ENCODE measurements at places on chromosomes 1 and 21.

- DNase-seq: no peak
Observed at GRCh38 chr1:181036107-181036836, 2.5 kb downstream of the MR1 start.

- no peak for DNase-seq
Observed at GRCh38 chr1:32876341-32877210, 5.9 kb upstream of the FNDC5 start.

GRCh38 chr21:42361286-42361685 lies 5.0 kb downstream of the TFF1 start:
- DNase-seq: no peak

- DNase-seq: no peak
Observed at GRCh38 chr21:45071078-45071873, 3.1 kb upstream of the ADARB1 start.

DNA sequence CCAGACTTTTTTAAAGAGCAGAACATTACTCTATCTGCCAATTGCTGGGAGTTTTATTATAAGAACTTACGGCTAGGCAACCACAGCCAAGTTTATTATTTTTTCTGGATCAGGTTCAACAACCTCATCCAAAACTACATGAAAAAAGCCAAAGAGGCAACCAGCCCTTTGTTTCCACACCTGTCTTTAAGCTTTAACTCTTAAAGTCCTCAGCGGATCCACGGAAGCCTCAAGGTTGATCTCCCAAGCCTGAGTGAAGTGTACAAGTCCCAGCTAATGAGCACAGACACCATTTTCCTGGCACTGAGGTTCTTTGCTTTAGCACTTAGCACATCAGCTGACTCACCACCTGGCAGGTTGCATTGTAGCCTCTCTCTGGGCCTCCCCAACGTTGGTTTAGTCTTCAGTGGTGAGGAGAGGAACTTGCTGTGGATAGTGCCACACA lies 143.1 kb downstream of the TGFBR3 start:
- DNase-seq: no peak

GRCh38 chr1:150516616-150517015 lies 1.1 kb downstream of the FALEC start:
- DNase-seq: no peak

DNA sequence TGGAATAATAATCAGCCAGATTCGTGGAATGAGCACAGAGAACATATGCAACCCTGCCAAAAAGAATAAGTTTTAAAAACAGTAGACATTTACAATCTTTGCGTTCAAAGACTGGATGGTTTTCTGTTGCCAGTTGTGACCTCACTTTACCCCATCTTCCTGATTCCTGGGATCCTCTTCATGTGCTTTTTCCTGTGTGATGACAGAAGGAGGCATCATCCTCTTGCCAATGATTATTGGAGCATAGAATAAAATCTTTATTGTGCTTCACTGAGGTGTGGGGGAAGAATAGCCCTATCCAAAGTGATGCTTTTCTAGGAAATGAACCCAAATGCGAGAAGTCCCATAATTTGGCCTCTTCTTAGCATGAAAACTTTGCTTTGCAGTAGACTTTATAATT lies 15.0 kb upstream of the BARHL2 start:
- DNase-seq: no peak

DNA sequence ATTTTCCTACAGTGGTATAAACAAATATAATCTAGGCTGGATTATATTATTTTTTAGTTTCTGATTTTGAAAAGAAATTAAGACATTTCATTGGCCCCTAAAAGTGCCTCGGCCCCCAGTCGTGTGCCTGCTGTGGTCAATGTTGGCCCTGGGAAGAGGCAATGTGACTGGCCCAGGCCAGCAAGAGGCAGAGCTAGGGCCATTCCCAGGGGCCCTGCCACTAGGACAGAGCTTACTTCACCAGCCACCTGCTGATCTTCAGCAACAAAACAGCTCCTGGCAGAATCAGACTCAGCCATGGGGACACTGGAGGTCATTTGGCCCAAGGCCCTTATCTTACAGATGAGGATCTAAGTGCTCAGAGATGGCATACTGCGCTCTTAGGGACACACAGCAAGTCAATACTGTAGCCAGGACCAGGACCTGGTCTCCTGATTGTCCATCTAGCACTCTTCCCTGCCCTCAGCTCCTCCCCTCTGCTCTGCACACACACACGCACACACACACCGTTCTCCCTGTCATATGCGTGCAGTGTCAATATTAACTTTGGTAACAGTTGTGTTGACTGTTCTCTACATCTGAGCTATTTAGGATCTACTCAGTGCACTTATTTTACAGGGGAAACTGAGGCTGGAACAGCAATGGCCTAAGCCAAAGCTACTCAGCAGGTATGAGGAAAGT lies 16.6 kb upstream of the KLHDC7A start:
- DNase-seq: no peak

GRCh38 chr1:9577423-9577822 lies 11.3 kb upstream of the TMEM201 start:
- DNase-seq: no peak

DNA sequence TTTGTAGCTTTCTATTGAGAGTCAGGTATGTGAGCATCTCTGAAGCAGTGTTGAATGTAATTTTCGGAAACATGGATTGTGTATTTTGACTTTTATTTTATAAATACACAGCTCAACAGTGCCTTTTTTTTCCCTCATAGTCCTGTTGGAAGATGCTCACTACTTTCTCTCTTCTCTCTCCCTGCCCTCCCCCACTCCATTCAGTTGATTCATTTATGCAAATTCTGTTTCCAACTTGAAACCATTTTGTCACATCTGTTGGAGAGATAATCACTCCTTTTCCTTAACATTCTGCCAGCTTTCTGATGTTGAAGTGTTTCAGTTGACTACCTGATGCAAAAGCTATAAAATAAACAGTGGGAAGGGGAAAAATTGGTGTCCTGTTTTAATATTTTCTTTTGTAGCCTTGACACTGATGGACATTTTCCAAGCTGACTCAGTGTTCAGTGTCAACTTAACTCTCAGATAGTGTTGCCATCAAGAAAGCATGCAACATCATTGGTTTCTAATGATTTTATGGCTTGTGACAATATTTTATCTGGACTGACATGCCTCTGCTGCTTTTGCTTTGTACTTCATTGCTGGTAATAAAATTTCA lies 194.5 kb downstream of the HS2ST1 start:
- DNase-seq: no peak

DNA sequence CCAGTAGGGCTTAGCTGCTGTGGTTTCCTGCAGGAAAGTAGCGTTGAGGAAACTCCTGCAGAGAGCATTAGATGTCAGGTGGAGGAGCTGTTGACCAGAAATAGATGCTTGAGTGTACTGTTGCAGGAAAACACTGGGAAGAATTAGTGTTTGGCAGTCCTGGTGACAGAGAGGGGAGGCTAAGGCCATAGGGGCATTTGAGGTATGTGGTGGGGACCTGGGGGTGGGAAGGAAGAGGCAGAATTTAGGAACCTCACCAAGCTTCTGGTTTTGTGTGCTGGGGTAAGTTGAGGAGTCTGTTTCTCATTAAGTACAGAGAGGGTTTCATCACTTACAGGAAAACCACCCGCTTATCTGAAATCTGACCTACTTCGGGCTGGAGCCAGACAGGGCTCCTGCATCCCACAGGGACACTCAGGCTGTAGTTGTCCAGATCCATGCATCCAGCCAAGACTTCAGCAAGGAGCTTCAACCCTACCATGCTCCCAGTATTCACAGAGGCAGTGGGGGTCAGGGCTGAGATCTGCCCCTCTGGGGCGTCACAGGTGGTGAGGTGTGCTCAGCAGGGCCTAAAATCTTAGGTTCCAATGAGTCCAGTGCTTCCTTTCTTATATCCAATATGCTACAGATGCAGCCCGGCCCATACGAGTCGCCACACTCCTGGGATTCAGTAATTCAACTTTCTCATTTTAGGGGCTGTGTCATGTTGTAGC lies 15.1 kb downstream of the SH2D2A start:
- DNase-seq: no peak

DNA sequence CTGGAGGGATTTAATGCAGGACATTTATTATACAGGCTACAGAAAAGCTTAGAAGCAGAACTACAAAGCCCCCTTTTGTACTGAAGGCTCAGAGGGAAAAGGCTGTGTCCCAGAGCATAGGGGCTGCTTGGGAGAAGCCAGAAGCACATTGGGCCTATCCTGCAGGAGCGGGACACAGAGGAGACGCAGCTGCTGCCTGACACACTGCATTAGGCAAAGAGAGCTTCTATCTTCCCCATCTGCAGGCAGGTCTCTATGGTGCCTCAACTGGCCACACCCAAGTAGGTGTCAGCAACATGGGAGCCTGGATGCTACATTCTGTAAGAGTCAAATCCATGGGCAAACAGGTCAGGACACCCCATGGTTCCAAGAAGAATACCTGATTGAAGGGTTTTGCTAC lies 595.9 kb downstream of the AJAP1 start:
- DNase-seq: no peak

DNA sequence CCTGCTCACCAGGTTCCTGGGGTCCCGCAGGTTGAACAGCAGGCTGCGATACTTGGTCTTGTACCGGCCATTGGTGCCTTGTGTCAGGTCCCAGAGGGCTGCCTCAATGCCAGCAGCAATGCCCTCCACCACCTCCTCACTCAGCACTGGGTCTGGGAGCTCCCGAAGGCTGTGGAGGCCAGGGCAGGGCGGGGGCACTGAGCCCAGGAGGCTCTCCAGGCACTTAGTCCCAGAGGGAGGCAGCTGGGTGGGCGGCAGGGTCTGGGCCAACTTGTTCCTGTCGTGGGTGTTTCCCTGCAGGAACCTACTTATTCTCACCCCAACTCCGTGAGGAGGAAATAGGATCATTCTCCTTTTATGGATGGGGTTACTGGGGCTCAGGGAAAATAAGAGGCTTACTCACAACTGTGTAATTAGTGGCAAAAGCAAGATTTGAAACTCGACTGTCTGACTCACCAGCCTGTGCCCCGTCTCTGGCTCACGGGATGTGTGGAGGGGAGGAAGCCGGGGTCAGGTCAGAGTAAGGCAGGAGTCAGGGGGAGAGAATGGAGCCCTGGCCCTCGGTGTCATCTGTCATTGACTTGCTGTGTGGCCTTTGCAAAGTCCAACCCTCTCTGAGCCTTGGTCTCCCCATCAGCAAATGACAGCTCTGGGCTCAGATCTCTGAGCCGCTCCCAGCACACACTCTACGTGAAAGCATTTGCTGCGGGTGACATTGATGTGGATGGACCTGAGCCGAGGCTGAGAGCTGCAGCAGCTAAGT lies 17.2 kb downstream of the SPOCD1 start:
- DNase-seq: peak; percentile 85

- DNase-seq: no peak
Observed at GRCh38 chr1:62212411-62212810, 17.8 kb downstream of the L1TD1 start.

- DNase-seq: no peak
Observed at GRCh38 chr1:2135941-2136340, 58.6 kb downstream of the FAAP20 start.

- DNase-seq: no peak
Observed at GRCh38 chr1:209936125-209936524, 1.9 kb upstream of the SYT14 start.

- DNase-seq: peak; percentile 37
Observed at GRCh38 chr1:77900687-77901293, 12.4 kb downstream of the NEXN start.

DNA sequence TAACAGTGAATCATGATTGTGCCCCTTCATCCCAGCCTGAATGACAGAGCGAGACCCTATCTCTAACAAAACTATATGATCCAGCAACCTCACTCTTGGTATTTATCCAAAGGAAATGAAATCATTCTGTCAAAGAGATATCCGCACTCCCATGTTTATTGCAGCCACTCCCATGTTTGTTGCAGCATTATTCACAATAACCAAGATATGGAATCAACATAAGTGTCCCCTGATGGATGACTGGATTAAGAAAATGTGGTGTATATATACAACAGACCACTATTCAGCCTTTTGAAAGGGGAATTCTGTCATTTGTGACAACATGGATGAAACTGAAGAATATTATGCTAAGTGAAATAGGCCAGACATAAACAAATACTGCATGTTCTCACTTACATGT lies 44.4 kb downstream of the TRMT1L start:
- no peak for DNase-seq

GRCh38 chr1:153478047-153478691 lies 17.7 kb upstream of the S100A7 start:
- no peak for DNase-seq

DNA sequence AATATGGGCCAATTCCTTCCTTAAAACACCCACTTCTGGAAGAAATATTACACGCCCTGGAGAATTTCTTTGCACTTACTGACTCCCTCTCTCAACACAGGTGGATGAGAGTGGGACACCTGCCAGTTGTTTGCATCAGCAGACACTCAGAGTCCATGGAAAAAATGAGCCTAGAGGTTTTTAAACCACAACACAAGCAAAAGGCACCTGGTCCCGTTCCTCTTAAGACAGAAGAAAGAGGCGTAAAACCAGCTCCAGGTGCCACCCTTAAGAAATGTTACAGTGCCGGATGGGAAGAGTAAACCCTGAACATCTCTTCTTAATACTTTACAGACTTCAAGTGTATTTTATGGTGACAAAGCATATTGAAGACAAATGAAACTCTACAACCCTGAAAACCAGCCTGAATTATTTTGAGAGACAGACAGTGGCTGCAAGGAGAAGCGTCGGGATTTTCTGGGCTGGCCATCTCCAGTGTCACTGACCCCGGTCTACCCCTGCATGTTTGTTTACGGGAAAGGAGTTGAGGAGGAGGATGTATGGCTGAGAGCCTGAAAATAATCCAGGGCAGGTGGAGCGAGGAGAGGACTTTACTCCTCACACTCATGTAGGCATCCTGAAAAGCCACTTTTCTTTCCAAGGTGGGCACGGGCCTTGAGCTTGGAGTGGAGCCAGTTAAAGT lies 7.8 kb upstream of the RIPK4 start:
- no peak for DNase-seq

DNA sequence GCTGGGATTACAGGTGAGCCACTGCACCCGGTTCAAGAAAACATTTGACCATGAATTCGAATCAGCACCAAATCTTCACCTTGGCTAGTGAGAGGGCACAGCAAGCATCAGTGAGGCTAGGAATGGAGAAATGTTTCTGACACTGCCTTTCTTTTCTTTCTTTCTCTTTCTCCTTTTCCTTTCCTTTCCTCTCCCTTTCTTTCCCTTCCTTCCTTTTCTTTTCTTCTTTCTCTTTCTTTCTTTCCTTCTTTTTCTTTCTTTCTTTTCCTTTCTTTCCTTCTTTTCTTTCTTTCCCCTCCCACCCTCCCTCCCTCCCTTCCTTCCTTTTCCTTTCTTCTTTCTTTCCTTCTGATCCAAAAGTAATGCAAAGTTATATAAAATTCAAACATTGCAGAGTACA lies 40.9 kb downstream of the GFI1 start:
- no peak for DNase-seq

GRCh38 chr1:171841931-171842761 lies 848 bp downstream of the DNM3 start:
- DNase-seq: no peak

- DNase-seq: no peak
Observed at GRCh38 chr1:202167708-202168415, 7.5 kb upstream of the PTPN7 start.

GRCh38 chr1:32361674-32362473 lies 411 bp downstream of the FAM229A start:
- no peak for DNase-seq

DNA sequence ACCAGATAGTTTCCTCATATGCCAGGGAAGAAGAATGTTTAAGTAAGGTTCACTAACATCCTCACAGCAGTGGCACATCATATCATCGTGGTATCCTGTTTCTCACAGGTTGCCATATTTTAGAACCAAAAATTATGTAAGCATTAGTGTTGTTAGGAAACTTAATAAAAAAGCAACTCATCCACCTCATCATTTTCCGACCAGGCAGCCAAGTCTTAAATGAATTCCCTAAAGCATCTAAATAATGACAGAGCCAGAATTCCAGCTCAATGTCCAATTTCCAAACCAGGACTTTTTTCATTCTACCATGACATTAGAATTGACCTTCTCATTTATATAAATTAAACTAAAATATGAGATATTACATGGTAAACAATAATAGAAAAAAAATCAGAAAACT lies 272.7 kb downstream of the NTNG1 start:
- no peak for DNase-seq

All from retinal pigment epithelial cell (primary cell).